ENCODE measurements at places on chromosomes 6 and 20.

- no peak for DNase-seq
Measured at GRCh38 chr20:21301940-21302663, 1.0 kb upstream of the XRN2 start.

GRCh38 chr20:38715646-38716045 is 8.6 kb upstream of the SLC32A1 start:
- no peak for DNase-seq

DNA sequence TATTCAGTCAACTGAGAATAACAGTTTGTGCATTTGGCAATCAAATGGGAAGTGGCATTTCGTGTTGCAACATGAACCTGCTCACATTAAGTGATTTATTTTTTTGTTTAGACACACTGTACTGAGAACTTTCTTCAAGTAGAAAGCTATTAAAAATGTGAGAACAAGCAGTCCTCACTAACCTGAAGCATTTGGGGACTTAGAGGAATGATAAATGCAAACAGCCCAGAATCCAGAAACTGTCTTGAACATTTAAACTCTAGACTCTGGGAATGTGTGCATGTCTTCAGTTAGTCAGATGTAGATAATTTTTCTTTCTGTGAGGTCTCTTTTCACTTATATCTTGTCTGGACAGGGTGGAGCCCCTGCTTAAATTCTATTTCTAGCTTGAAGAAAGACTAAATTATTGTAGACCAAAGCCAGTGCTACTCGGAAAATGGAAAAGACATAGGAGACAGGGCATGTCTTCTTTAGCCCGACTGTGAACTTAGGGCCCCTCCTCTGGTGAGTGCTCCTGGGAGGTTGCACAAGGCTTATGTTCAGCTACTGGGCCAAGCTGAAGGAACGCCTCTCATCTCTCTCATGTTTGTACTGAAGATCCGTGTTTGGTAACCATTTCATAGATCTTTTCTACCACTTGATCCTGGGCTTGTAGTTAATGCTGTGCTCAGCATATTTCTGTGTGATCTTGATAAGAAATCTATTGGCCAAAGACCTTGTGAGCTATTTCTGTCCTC is 70.1 kb downstream of the SLX4IP start:
- DNase-seq: no peak

DNA sequence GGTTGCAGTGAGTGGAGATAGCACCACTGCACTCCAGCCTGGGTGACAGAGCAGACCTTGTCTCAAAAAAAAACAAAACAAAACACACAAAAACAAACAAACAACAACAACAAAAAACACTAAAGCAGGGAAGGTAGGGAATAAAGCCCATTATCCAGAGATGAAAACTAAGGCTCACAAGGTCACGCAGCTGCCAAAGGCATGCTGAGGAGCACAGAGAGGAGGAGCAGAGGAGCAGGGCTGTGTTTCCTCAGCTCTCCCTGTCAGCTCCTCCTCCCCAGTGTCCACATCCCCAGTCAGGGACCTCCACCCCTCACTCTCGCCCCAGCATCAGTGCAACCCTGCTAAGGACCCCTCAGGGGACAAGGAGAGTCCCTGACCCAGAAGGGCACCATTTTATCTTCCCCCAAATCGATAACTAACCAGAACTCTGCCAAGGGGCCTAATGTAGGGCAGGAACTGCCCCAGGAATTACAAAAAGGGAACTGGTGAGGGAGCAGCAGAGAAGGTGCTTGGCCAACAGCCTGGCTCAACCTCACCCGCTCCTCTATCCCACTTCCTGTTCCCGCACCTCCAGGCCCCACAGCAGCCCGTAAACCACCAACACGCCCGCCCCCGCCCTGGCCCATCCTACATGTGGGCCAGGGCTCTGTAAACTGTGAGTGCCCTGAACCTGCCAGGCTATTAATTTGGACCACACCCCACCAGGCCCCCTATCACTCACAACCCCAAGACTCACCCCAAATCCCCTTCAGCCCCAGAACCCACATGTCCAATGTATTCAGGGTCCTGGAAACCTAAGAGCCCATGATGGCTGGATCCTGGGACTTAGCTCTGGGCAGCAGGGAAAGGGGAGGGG is 9.0 kb downstream of the TEAD3 start:
- no peak for DNase-seq

DNA sequence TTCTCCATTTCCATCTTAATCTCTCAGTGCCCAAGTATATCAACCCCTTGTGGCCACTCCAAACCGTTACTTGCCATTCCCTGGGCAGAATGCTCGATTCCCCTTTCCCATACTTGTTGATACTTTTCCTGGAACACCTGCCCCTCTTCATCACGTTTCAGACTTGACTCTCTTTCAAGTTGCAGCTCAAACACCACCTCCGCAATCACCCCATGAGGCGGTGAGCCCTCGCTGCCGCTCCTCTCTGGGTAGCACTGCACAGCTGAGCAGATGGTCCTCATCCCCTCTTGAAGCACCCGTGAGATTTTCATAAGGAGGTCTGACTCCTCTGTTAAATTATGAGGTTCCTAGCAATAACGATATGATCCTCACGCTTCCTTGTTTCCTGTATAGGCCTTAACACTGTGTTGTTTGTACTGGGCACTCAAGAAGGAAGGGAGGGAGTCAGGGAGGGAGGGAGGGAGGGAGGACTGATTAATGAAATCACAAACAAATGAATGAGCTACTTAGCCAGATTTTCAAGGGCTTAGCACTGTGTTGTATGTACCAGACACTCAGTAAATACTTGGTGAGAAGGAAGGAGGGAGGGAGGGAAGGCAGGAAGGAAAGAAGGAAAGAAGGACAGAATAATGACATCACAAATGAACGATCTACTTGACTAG is 8.0 kb upstream of the UQCC2 start:
- DNase-seq: no peak

- DNase-seq: no peak
Measured at GRCh38 chr20:51185277-51185676, 162.4 kb upstream of the KCNG1 start.

DNA sequence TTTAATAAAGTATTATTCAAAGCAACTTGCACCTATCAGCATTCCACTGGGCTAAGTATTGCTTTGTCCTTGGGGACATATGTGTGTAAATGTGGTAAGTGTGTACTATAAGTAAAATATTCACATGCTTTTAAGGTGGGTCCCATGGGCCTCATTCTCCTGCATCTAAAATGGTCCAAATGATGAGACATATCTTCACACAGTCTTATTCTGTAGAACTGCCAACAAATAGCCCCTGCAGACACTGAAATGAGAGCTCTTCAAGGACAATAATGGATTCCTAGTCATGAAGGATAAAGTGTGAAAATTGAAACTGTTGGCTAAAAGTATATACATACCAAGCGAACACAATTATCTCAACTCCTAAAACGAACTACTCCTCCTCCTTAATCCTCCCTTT is 81.8 kb downstream of the SMLR1 start:
- no peak for DNase-seq

DNA sequence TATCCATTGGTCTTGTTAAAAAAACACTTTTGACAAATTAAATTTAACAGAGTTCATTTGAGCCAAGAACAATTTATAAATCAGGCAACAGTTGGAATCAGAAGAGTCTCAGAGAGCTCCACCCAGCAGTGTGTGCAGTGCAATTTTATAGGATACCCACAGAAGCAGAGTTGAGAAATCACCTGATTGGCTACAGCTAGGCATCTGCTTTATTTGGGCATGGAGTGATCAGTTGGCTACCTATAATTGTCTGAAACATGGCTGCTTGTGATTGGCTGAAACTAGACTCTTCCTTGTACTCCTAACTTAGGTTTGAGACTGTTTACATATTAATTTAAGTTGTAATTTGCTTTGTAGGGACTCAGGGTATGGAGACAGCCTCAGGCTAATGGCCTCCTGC is 12.0 kb downstream of the PGK2 start:
- no peak for DNase-seq

GRCh38 chr20:62728781-62729300 is 20.2 kb downstream of the NTSR1 start:
- no peak for DNase-seq

- DNase-seq: no peak
Measured at GRCh38 chr6:137637121-137637520, 142.9 kb upstream of the OLIG3 start.

- DNase-seq: no peak
Measured at GRCh38 chr20:44324343-44324742, 12.5 kb upstream of the R3HDML start.

- DNase-seq: no peak
Measured at GRCh38 chr6:165566088-165566828, 96.8 kb downstream of the PDE10A start.

DNA sequence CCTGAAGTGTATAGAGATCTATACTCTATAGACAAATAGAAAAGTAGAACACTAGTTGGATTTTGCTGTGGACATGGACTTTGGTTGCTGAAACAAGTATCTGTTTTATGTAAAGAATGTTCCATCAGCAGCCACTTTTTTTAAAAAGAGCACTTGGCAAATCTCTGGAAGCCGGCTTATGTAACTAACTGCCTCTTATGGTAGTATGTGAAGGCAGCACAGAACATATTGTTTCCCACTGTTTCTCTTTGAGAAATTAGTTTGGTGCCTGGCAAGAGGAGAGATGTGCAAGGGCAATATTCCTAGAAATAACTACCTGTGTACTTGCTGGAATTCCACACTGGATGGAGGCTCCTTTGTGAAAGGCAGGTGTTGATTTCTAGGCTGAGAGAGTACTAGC is 242.3 kb upstream of the PREP start:
- DNase-seq: no peak

GRCh38 chr6:484086-484745 is 92.7 kb downstream of the IRF4 start:
- DNase-seq: no peak

- no peak for DNase-seq
Measured at GRCh38 chr6:36025932-36026327, 1.5 kb upstream of the SLC26A8 start.

DNA sequence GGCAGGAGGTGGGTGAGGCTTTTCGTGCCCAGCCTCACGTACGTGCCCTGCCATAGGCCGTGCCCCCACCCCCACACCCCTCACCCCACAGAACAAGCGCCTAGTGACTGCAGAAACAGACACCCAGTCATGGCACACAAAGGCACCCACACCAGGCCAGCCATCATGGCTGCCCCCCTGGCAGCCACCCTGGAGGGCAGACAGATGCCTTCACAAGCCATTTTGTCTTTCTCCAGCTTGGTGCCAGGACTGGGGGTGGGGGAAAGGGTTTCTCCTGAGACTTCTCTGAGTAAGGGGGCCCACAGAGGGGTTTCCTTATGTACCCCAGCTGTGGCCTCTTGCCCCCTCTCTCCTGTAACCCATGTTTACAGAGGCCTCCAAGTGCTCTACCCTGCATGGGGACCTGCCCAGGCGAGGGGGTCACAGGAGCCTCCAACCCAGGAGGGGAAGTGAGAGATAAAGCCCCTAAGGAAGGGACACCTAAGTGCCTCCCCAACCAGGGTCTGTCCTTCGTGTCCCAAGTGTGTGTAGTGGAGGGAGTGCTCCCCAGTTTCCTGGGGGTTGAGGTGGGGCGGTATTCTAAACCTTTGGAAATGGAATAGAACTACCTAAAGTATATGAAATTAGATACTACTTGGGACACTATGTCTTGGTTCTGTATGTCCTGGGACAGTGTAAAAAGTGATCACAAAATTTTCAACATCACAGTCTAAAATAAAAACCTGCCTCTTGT is 49.9 kb downstream of the MRPL14 start:
- no peak for DNase-seq

GRCh38 chr20:51735728-51736600 is 32.2 kb downstream of the ATP9A start:
- no peak for DNase-seq

GRCh38 chr6:72376736-72377135 is 245.1 kb upstream of the KCNQ5 start:
- no peak for DNase-seq

GRCh38 chr20:2314759-2315439 is 19.1 kb downstream of the TGM3 start:
- DNase-seq: no peak

- no peak for DNase-seq
Measured at GRCh38 chr6:125910527-125910926, 46.0 kb upstream of the HINT3 start.

GRCh38 chr20:32179515-32179914 is 28.0 kb downstream of the PLAGL2 start:
- no peak for DNase-seq

GRCh38 chr6:32940656-32941213 is at the start of gene HLA-DMB:
HLA-DMB (minus strand) TSS chr6:32941028; CDS start chr6:32940807, 221 bp downstream.
- DNase-seq: no peak

DNA sequence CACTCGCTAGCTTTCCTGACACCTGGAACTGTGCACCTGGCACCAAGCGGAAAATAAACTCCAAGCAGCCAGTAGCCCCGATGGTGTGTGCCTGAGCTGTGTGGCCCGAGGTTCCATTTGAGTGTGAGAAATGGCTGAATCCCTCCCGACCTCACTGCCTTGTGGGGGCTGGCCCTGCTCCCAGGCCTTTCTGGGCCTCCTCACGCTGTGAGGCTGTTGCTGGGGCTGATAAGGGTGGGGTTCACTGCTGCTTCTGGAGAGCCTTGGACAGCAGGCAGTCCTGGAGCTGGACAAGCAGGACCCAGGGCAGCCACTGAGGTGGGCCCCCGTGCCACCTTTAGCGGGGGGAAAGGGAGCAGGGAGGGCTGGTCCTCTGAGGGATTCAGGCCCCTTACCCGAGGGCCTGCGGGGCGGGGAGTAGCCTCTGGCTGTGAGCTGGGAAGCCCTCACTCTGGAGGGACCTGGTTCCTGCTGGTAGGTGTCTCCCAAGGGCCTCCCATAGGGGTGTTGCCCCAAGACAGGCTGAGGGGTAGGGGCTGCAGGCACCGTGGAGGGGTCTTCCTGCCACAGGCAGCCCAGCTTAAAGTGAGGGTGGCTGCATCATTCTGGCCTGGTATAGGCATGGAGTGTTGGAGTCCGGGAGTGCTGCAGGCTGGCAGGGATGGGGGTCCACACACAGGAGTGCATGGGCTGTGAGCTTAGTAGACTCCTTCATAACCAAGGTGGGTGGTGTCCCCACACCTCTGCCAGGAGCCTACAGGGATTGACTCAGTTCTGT is 1.7 kb downstream of the PPDPF start:
- DNase-seq: peak; percentile 49

DNA sequence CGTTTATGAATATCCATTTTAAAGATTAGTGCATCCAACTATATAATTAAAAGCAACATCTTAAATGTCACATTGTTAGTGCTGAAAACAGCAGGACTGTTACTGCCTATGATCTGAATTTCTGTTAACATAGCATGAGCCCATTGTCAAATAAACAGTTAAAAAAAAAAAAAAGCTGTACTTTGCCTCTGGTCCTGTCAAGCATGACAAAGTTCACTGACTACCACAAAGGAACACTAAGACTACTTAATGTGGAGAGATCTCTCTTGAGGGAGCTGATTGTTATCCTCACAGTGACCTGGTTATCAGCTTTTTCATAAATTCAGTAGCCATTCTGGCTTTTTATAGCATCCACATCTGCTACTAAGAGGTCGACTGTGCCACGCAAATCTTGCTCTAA is 228.1 kb downstream of the TMEM200A start:
- no peak for DNase-seq

GRCh38 chr20:48096957-48097890 is 311.9 kb upstream of the SULF2 start:
- no peak for DNase-seq
